ENCODE measurements at places on chromosomes 5 and 9.

DNA sequence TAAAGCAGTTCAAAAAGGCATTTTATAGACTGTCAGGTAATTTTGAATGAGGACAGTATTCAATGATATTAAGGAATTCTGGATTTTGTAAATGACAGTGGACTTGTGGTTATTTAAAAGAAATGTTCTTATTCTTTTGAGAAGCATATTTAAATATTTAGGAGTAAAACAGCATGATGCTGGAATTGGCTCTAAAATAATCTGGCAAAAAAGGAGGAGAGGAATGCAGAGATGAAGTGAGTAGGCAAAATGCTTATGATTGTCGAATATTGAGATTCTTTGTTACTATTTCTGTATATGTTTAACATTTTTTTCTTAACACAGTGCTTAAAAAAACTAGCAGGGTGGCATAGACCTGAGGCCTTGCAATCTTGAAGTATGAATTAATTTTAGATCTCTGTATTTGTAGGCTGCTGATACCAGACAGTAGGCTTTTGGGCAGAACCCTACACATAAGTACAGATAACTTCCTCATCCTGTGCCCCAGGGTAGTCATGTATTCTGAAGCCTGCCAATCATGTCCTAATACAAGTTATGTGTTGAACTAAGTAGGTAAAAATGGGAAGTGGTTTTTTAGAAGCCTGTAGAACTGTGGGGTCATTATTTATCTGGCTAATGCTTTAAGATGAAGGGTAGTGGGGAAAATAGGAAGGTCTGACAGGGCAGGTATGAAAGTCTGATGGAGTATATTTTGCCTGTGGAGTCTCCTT is 9.4 kb downstream of the CD180 start:
- DNase-seq = no peak

- no peak for DNase-seq
Measured at GRCh38 chr5:32991421-32991815, 280.3 kb downstream of the NPR3 start.

DNA sequence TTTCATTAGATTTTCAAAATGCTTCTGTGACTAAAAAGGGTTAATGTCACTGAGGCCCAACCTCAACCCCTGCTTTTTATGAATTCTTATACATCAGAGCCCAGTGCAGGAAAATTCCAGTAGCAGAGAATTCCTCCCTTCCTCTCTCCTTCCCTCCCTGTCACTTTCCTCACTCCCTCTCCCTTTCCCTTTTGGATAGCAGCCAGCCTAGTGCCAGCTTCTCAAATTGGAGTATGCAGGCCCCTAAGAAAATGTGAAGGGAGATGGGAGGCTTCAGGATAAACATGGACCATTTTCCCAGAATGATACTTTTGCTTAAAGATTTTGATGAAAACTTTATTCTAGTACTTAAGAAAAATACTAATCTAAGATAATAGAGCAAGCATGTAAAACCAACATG is 507.4 kb downstream of the KDM4C start:
- no peak for DNase-seq

- DNase-seq = no peak
Measured at GRCh38 chr9:120315154-120315553, 264.8 kb downstream of the CDK5RAP2 start.

GRCh38 chr9:98427491-98427890 is 172.0 kb upstream of the TBC1D2 start:
- no peak for DNase-seq

DNA sequence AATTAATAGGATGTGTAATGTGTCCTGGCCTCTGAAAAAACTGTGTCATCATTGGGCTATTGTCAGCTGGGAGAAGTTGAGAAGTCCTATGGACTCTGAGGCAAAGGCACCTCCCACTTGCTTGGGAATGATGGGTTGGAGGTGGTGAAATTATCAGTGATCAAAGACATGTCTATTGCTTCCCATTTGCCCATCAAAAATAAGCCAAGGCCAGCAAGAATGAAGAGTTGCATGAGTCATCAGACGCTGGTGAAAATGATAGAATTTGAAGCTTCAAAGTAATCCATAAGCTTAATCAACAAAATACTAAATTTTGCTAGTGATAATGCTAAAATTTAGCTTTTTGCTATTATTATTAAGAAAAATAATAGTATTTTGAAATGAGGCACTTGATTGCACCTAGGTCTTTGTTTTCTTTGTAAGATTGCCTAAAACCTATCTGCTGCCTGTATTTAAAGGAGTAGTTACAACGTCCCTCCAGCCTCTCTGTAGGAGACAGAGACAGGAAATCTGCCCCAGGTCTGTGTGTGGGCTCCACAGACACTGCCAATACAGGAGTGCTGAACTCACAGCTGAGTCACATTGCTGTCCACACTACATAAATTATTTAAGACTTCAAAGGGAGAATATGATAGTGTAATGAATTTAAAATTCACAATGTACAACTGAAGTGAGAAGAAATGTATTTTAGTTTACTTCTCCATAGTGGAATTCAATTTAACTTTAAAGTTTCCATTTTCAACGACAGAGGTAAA is 48.4 kb upstream of the APC start:
- DNase-seq = peak; percentile 73

Measured in AG10803 (cell line).